ENCODE measurements at places on chromosomes 12 and 14. TPM values are rescaled to one million over a fixed set of nuclear protein-coding genes. Genes with fewer than 3 reads are reported as not detected.

Gene KLRB1
- not detected for total RNA-seq

GRCh38 chr12:56028511-56029165, 7.8 kb downstream of the IKZF4 start:
- DNase-seq, result no peak
- H3K36me3 ChIP-seq, result peaks cover 64% of the 10 kb centered on the region
- H3K4me1 ChIP-seq, result peaks cover 11% of the 10 kb centered on the region
- peak overlapping the region; percentile 32 for H3K27ac ChIP-seq

GRCh38 chr12:2309647-2310046, 256.9 kb downstream of the CACNA1C start:
- H3K4me3 ChIP-seq, result no peak overlapping the region
- H3K27me3 ChIP-seq, result no peaks in the 10 kb centered on the region
- no peak for DNase-seq

Gene LUM
- 7.0 TPM for total RNA-seq

GRCh38 chr14:80084196-80084595, 127.1 kb downstream of the DIO2 start:
- no peak for DNase-seq
- no peaks in the 10 kb centered on the region for H3K4me1 ChIP-seq
- no peaks in the 10 kb centered on the region for H3K27me3 ChIP-seq
- no peak overlapping the region for H3K27ac ChIP-seq
- no peak overlapping the region for H3K4me3 ChIP-seq

DNA sequence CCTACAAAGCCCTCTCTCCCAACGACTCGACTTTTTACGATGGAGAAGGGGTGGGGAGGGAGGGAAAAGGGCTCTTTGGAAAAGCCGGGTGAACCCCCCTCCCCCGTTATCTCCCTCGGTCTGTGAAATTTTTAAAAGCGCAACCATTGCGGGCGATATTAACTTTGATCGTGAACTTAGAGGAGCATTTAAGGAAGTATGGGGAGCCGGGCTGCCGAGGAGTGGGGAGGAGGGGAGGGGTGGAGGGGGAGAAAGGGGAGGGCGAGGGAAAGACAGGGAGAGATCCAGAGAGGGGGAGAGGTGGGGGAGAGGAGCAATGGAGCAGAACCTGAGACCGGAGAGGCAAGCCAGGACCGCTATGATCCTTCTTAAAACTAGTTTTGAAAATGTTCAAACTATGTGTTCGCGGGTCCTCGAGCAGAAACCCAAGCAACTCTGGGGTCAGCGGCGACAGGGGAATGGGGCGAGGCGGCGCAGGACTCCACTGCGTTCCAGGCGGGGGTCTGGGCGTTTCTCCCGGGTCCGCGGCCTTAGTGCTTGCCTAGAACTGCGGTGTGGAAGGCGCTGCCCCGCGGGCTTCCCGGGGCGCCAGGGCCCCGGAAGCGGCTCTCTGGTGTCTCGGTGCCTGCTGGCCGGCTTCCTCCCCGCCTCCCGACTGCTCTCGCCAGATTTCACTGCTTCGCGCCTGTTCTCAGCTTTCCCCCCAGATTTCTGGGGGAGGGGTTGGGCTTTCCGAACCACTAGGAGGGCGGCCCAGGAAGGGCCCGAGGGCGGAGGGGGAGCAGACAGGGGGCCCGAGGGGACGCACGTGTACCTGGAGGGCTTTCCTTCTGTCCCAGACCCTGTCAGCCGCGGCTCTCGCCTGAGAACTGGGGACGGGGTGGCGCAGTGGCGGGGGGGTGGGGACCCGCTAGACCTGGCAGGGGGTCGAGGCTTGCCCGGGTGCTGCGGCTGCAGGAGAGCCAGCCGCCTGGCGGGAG, at the start of gene HOTAIR:
Gene HOTAIR, minus strand, starts transcription at position 871 of the 980 bp plus-strand sequence.
- DNase-seq, result no peak
- no peaks in the 10 kb centered on the region for H3K36me3 ChIP-seq
- peak within 1 kb of the TSS; percentile 43 for H3K4me3 ChIP-seq
- H3K4me1 ChIP-seq, result peaks cover 26% of the 10 kb centered on the region

Gene KRT7
- total RNA-seq, result 186 TPM

Gene VDR
- total RNA-seq, result 3.1 TPM

Gene ESR2
- total RNA-seq, result 1.3 TPM

Gene CYP27B1
- total RNA-seq, result not detected

GRCh38 chr14:61621444-61621843, 73.9 kb upstream of the HIF1A start:
- no peaks in the 10 kb centered on the region for H3K36me3 ChIP-seq
- no peak overlapping the region for H3K27ac ChIP-seq
- no peaks in the 10 kb centered on the region for H3K27me3 ChIP-seq
- DNase-seq, result no peak
- H3K4me3 ChIP-seq, result no peak overlapping the region

GRCh38 chr12:116150001-116150400, 127.5 kb downstream of the MED13L start:
- H3K4me3 ChIP-seq, result no peak overlapping the region
- H3K36me3 ChIP-seq, result no peaks in the 10 kb centered on the region
- H3K27me3 ChIP-seq, result no peaks in the 10 kb centered on the region
- no peak for DNase-seq

DNA sequence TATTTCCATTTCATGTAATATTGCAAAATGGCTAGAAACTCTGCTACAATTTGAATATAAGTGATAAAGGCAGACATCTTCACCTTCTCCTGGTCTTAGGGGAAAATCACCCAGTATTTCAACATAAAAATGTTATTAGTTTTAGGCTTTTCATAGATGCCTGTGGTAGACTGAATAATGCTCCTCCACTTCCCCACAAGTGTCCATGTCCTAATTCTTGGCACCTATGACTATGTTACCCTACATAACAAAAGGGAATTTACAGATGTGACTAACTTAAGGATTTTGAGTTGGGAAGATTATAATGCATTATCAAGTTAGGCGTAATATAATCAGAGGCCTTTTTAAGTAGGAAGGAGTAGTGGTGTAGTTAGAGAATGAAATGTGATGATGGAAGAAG, 196.4 kb downstream of the TMTC3 start:
- no peak for DNase-seq
- no peaks in the 10 kb centered on the region for H3K27me3 ChIP-seq
- no peak overlapping the region for H3K27ac ChIP-seq
- H3K4me1 ChIP-seq, result no peaks in the 10 kb centered on the region

Data from stomach (tissue), 19 donors.